ENCODE measurements at places on chromosomes 3 and 15.

DNA sequence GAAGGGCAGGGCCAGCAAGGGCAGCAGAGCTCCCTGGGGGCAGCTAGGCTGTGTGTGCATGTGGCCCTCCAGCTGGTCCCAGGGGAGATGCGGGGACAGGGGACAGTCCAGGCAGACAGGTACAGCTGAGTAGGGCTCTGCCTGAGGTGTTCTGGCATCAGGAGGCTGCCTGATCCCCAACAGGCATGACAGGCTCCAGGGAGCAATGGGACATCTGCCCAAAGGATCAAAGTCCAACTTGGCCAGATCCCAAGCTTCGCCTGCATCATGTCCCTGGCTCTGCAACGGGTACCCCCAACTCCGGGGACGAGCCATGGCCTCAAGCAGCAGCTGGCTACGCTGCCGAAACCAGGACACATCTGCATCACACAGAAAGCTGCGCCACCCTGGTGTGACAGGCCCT is 21.8 kb downstream of the ATRIP start:
- DNase-seq, result no peak

DNA sequence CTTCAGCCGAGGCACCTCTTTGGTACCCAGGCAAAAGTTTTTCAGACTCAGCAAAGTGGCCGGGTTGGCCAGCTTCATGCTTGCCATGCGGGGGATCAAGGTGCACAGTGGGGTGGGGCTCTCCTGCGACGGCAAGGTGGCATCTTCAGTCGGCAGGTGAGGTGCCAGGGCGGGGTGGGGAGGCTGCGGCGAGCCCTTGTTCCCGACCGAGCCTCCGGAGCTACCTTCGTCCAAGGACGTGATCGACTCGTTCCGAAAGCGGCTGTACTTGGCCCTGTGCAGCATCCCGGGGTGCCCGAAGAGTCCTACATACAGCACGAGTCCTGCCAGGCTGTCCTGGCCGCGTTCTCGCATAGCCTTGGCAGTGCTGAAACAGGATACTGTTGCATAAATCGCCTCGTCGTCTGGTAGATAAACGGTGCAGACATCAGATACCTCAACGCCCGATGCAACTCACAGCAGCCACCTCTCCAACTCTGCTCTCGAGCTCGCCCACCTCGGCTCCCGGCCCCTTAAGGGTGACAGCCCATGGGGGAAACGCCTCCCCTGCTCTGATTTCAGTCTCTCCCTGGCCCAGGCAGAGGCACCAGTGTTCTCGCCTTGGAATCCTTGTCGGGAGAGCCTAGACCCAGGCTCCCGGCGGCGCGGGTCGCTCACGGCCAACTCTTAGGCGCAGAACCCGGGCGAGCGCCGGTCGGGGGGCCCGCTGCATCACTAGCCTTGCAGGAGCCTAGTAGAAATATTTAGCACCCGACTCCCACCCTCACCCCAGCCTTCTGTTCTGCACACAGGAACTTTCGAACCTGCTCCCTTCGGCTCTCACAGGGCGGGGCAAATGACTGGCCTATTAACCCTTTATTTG is 826 bp downstream of the SHC4 start:
- DNase-seq, result peak; percentile 52

DNA sequence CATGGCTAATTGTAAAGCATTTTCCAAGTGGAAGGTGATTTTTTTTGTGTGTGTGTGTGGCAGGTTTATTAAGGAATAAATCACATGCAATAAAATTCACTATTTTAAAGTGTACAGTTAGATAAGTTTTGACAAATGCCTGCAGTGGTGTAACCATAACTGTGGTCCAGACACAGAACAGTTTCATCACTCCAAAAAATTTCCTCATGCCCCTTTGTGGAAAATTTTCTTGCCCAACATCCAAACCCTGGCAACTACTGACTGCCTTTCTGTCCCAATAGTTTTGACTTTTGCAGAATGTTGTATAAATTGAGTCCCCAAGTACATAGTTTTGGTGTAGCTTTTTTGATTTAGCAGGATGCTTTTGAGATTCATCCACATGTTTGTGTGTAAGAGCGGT is 135.1 kb upstream of the KLHL25 start:
- no peak for DNase-seq

DNA sequence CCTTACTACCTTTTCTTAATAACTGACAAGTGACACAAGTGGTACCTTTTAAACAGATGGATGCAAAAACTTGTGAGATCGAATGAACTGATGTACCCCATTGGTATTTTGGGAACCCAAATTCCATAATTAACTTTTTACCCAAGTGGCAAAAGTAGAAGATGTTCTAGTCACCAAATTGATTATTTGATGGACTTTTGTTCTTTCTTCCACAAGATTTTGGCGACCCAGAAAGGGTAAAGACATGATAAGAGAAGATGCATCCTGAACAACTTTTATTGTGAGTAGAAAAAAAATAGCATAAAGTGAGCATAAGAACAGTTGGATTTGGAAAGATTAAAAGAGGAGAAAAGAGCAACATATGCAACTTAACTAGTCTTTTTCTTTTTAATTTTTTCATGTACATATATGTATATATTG is 159.5 kb downstream of the TIGIT start:
- DNase-seq, result no peak

- DNase-seq, result no peak
Measured at GRCh38 chr3:184514171-184514490, 47.5 kb upstream of the EPHB3 start.

- DNase-seq, result no peak
Measured at GRCh38 chr15:26325495-26325894, 447.4 kb downstream of the GABRB3 start.

DNA sequence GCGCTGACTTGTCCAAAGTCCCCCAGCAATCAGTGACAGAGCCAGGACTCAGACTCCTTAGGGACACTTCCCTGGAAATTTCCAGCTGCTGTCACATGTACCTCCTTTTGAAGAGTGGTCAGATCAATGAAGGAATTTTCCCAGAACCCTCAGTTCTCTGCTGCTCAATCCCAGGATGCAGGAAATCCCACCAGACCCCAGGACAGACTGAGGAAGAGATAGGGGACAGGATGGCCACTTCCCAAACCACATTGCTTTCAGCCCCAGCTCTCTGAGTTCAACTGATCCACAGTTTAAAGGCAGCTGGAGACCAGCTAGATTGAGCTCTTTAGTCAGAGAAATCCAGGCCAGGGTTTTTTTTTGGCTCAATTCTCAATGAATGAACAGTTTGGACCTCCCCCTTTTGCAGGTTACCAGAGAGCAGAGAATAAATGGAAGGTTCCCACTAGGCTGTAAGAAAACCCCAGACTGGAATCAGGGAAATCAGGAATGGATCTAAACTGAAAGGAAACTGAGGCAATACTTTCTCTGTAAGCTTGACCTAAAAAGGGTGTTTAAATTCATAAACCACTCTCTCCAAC is 1.5 kb downstream of the CYP1A1 start:
- peak; percentile 37 for DNase-seq

DNA sequence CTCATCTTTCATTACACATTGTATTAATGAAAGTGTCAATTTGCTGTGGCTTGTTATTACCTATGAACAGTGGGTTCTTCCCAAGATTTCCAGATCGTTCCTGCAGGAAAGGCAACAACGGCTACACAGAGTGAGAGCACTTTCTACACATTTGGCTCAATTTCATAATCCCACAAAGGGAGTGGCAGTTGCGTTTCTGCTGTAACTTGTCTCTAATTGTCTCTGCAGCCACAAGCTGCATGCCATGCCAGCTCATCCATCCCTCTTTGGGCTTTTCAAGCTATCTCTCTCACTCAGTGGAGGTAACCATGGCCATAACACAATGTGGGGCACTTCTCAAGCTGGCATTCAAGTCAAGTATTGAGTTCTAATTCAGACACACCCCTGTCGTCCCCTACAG is 27.7 kb upstream of the CPNE4 start:
- no peak for DNase-seq

GRCh38 chr15:72312605-72313447 is 7.1 kb downstream of the CELF6 start:
- DNase-seq, result peak; percentile 75

DNA sequence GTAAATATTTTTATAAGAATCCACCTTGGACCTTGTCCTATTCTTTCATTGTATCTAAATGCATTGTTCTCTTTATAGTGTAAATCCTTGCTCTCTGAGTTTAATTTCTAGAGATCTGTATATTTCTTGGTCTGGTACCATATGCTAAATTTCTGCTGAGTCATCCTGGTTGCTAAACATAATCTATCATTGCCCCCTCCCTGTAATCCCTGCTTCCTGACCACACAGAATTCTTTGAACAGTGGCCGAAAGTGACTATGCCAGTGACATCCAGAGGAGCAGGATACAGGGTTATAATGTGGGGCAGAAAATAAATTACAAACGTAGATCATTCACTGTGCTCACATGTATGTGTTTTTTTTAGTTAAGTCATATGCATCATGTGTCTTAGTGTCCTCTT is 143.1 kb downstream of the DIPK2A start:
- DNase-seq, result no peak

DNA sequence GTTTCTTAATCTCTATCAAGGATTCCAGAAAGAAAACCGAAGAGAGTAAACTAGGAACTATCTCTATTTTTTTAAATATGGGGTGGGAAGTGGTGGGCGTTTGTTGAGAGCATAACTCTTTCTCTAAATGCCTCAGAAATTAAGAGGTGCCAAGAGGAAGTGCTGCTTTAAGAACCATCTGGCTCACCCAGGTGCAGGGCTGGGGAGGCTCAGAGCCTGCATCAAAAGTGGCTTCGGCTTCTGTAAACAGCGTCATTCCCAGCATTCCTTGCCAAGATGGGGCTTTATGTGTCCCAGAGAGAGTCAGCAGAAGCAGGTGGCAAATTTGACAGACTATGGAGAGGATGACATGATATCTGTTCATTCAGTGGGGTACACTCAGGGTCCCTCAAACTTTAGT is 123.3 kb upstream of the BFSP2 start:
- no peak for DNase-seq

GRCh38 chr3:53688989-53689388 is 157.2 kb downstream of the CHDH start:
- DNase-seq, result no peak

- DNase-seq, result no peak
Measured at GRCh38 chr3:71074423-71074822, 509.1 kb downstream of the FOXP1 start.

DNA sequence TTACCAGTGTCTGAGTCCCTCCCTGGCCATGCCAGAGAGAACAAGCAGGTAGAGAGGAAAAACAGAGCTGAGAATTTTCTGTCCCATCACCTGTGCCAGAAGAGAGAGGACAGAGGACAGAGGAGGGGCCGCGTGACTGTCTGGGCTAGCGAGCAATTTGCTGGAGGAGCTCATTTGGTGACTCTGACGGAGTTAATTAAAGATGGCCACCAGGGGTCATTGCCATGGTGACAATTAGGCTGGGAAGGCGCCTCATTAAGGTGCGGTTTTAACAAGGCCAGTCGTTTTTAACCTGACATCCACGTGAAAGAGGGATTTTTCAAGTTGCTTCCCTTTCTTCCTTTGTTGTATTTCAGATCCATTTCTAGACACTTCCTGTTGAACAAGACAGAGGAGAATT is 72.4 kb downstream of the RHCG start:
- no peak for DNase-seq

- DNase-seq, result no peak
Measured at GRCh38 chr15:80216911-80217310, 35.1 kb downstream of the CTXND1 start.
